Cerebellar nuclear complex (tissue), 1 donor: ENCODE measurements at places on chromosomes 2 and 18.

- DNase-seq: no peak
Measured at GRCh38 chr2:218389333-218390150, 7.5 kb downstream of the SLC11A1 start.

GRCh38 chr2:40859617-40860016 lies 407.7 kb upstream of the SLC8A1 start:
- no peak for DNase-seq

GRCh38 chr2:134245340-134245984 lies 8.4 kb upstream of the MGAT5 start:
- no peak for DNase-seq

GRCh38 chr2:123245156-123245555 lies 779.9 kb upstream of the CNTNAP5 start:
- DNase-seq: no peak

DNA sequence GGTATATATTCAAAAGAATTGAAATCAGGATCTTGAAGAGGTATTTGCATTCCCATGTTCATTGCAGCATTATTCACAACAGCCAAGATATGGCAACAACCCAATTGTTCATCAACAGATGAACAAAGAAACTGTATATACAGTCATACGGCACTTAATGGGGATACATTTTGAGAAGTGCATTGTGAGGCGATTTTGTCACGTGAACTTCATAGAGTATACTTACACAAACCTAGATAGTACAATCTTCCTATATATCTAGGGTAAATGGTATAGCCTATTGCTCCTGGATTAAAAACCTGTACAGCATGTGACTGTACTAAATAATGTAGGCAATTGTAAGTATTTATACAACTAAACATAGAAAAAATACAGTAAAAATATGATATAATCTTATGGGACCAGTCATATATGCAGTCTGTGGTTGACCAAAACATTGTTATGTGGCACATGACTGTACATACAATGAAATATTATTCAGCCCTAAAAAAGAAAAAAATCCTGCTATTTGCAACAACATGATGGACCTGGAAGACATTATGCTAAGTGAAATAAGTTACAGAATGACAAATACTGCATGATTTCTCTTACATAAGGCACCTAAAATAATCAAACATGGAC lies 9.2 kb upstream of the BBS5 start:
- DNase-seq: no peak

- no peak for DNase-seq
Measured at GRCh38 chr2:132815516-132815915, 145.5 kb upstream of the LYPD1 start.

GRCh38 chr18:29780816-29781215 lies 1261.7 kb downstream of the DSC3 start:
- no peak for DNase-seq

GRCh38 chr2:60386436-60386835 lies 167.0 kb downstream of the BCL11A start:
- no peak for DNase-seq

DNA sequence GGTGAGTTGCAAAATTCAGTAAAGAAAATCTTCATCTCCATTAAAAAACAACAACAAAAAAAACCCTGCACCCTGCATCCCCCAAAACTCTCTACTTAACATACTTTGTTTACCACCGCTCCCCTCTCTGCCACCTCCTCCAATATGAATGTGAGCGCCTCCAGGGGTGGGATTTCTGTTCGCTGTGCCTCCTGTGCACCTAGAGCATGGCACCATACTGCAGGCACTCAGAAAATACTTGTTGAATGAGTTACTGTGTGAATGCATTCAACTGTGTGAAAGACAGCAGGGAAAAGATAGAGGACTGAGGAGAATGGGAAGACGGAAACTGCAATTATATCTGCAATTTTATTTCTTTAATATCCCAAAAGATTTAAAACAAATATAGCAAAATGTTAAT lies 4.5 kb downstream of the CEBPZ start:
- no peak for DNase-seq

DNA sequence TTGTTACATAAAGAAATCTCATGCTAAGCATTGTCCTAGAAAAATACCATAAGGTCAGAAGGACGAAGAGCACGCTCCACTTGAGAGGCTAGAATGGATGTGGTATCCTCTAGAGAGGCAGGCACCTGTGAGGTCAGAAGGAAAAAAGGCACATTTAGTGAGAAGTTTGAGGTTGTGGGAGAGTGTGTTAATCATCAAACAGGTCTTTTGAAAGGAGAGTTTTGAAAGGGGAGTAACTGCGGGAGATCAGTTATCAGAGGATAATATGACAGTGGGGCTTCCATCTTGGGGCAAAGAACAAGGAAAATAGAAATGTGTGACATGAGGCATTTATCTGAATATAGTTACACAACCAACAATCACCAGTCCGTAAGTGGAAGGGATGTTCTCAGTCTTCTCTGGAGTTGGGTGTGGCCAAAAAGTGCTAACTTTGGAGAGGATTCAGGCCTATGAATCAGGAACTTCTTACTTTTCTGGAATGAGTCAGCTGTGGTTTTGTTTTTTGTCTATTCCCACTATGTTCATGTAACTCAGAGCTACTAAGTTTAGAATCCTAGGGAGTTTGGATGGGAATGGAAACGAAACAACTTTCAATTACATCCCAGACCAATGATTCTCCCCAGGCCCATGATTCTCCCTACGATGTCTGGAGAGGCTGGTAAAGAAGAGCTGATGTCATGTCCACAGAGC lies 451.4 kb upstream of the ST6GAL2 start:
- no peak for DNase-seq

- DNase-seq: no peak
Measured at GRCh38 chr2:192148241-192148619, 46.5 kb downstream of the TMEFF2 start.

- no peak for DNase-seq
Measured at GRCh38 chr18:22499421-22499820, 81.7 kb upstream of the CTAGE1 start.

- no peak for DNase-seq
Measured at GRCh38 chr18:32019251-32019948, 775 bp downstream of the RNF125 start.

GRCh38 chr2:170354388-170354787 lies 176.4 kb downstream of the MYO3B start:
- no peak for DNase-seq

DNA sequence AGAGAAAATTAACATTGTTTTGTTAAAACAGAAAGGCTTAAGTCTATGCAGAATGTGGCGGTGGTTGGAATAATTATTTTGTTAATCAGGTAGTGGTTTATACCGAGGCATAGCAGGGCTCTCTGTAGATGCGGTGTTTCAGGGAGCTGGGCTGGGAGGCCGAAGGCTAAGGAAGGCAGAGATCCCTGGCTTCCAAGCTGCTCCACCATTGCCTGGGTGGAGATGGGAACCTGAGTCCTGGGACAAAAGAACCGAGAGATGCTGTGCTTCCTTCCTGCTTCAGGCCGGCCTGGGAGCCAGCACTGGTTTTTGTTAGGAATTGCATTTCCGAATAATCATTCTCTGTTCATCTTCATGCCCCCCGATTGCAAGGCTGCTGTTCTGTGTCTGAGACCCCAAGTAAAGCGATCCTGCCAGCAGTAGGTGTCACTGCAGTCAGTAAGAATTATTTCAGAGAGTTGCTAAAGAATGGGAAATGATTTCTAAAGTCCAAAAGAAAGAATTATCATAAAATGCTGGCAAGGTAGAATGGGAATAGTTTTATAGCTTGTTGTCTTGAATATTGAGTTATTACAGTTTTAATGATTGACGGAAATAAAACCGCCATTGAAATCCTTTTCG lies 824.9 kb downstream of the GALR1 start:
- no peak for DNase-seq

GRCh38 chr2:29742656-29743055 lies 178.7 kb downstream of the ALK start:
- DNase-seq: no peak

DNA sequence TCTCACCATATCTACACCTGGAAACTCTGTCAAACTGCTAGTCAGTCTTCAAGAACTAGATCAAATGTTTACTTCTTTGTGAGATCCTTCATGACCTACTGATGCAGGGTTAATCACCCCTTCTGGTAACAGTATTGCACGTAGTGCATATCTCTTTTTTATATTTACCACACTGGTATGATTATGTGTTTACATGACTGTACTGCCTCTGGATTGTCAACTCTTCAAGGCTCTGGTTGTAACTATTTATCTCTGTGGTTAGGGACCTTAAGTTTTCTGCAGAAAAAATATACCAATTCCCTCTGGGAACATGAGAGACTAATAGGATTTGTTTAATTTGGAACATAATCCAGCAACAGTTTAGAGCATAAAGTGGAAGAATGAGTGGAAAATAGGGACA lies 135.5 kb downstream of the PDE1A start:
- DNase-seq: no peak
